ENCODE measurements at places on chromosomes 1 and 21.
A peak's percentile ranks its signal among the peaks of the same experiment; 100 is the strongest.

DNA sequence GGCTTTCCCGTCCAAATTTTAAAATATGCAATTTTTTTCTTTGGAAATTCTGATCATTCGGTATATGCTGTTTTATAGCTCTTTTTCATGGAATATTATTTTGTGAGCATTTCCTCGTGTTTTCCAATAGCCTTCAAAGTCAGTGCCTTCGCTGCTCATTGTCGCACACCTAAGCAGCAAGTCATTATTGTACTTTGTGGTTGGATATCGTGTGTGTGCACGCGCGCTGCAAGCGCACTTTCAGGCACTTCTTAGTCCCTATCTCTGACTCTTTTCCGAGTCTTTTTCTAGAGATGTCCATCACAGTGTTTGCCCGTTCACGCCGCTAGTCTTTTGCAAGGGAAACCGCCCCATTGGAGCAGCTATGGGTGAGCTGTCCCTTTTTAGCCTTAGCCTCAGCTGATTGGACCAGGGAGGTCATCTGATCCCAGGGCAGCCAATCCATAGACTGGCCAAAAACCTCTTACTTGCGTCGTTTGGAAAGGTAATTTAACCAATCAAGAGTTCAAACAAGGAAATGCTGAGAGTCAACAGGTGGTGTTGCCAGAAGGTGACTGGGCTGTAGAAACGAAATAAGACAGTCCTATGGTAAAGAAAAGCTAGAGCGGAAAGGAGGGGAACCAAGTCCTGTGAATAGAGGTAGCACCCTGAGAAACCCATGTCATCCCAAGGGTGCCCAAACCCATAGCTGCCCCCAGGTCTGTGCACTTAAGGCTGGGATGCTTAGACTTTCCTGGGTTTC is 710 bp upstream of the HYI start:
- DNase-seq = peak; percentile 89

DNA sequence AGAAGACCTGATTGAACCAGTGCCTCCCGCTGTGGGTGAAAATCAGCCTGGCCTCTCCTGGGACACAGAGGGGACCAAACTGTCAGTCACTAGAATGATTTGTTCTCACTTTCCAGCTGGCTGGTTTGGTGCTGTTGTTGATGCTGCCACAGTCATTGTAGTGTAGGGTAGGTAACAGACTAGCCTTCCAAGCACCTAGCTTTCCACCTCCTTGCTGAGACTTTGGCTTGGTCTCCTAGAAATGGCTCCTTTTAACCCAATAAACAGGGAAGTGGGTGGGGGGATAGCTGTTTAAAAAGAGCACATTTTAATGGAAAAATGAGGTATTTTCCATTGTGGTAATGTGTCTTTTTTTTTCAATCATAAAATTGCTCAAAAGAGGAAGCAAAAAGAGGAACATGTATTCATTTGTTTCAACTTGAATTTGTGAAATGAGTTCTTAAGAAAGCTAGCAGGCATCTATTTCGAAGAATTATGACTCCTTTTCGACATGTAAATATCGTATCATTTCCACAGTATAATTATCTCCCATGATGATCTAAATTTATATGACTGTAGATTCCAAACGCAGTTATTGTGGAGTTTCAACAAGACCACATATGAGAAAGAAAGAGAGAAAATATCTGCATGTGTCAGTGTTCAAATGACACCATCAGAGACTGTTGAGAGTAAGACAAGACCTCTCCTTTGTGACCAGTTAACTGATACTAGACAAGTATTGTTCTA is 190.1 kb downstream of the HLX start:
- no peak for DNase-seq

GRCh38 chr1:43415901-43416300 is 26.2 kb downstream of the SZT2 start:
- no peak for DNase-seq

- no peak for DNase-seq
Measured at GRCh38 chr1:74856174-74856573, 123.2 kb downstream of the TYW3 start.

DNA sequence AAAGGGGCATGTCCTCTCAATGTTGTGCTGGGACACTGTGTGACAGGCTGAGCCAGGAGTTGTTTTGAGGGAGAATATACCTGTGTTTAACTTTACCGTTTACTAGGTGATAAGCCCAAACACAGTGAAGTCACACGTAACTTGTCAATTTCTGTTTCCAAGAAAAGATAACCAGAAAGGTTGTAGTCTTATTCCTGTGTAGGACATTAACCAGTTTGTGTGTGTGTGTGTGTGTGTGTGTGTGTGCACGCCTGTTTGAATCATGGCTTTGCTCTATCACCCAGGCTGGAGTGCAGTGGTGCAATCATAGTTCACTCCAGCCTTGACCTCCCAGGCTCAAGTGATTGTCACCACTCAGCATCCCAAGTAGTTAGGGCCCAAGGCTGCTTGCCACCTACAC is 83.6 kb downstream of the MRPS6 start:
- no peak for DNase-seq

GRCh38 chr1:206461602-206462455 is 8.4 kb upstream of the IKBKE start:
- DNase-seq = peak; percentile 94

- no peak for DNase-seq
Measured at GRCh38 chr1:47684964-47685762, 247.3 kb downstream of the FOXD2 start.

GRCh38 chr1:23530747-23531561 is at the start of gene E2F2:
TSS of gene E2F2 (minus strand) at chr1:23531233. CDS start at chr1:23530793, 440 bp downstream.
- peak; percentile 94 for DNase-seq

GRCh38 chr1:41855713-41856112 is 63.0 kb downstream of the HIVEP3 start:
- DNase-seq = no peak

- peak; percentile 99 for DNase-seq
Measured at GRCh38 chr1:22052115-22053016, at the start of gene CDC42. TSS of gene CDC42 (plus strand) at chr1:22052709. CDS start at chr1:22078479, 25,770 bp downstream.

- no peak for DNase-seq
Measured at GRCh38 chr1:204575221-204576190, 59.3 kb downstream of the MDM4 start.

DNA sequence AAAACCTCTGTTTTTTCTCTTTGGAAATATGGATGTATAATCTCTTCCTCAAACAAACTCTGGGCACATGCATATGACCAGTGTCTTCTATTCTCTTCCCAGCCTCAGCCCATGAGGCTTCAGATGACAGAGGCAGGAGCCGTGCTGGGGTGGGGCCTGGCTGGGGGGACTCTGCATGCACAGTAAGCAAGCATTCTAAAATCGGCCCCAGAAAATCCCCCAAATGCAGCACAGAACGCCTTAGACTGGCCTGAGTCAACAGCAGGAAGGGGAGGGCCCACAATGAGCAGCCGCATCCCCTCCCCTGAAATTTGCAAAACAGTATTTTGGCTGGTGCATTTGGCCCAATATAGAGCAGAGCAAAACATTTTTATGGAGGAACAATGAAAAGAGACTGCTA is 47.8 kb downstream of the ITPKB start:
- peak; percentile 84 for DNase-seq

- DNase-seq = peak; percentile 67
Measured at GRCh38 chr21:45108808-45109781, 34.7 kb downstream of the ADARB1 start.

- DNase-seq = no peak
Measured at GRCh38 chr1:77927414-77927813, 39.0 kb downstream of the NEXN start.

DNA sequence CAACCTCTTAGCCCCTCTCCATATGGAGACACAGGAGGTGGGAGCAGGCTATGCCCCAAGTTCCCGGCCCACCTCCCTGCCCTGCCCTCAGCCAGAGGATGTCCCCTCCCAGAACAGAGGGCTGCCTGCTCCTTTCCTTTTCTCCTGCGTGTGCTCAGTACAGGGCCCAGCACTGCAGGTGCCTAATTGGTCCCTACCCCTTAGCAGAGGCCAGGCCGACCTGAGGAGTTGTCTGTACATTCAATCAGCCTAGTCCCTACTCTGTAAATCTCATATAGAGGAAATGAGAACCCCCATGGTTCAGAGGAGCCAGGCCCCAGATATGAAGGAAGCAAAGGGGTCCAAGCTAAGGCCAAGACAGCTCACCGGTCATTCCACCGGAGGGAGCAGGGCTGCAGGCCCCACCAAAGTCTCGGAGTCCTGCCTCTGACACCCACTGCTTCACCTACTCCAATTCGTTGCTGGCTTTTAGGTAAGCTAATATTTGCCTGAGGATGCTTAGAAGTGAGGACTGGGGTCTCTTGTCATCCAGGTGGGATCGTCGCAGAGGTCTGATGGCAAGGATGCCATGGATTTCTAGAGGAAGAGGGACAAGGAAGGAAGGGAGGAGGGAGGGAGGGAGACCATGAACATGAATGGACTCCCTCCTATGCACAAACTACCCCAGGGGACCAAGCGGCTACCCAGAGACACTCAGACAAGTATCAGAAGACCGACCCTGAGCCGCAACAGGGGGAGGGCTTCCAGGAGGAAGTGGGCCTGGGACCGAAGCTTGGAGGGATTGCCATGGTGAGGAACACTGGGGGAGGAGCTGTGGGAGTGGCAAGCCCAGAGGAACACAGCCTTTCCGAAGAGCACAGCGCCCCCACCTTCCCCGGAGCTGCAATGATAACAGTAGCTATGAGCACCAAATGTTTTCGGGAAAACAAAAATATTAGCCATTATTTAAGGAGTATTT is 30.4 kb upstream of the FOXO6 start:
- DNase-seq = no peak

- DNase-seq = no peak
Measured at GRCh38 chr1:171623651-171624331, 1.7 kb downstream of the MYOCOS start.

DNA sequence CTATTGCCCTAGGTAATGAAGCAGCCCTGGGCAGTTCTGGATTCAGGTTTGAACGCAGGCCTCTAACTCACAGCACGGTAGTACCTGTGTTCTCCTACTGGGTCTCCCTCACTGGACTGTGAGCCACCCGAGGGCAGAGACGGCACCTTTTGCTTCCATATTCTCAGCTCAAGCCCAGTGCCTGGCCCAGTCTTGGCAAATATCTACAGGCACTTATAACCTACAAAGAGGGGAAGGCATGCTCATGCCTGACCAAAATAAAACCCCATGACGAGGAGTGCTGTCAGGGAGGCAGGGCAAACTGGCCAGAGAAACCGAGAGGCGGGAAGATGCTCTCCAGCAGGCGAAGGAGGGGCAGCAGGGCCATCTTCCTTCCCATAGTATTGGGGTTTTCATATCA is 91.1 kb downstream of the DDX20 start:
- DNase-seq = no peak

DNA sequence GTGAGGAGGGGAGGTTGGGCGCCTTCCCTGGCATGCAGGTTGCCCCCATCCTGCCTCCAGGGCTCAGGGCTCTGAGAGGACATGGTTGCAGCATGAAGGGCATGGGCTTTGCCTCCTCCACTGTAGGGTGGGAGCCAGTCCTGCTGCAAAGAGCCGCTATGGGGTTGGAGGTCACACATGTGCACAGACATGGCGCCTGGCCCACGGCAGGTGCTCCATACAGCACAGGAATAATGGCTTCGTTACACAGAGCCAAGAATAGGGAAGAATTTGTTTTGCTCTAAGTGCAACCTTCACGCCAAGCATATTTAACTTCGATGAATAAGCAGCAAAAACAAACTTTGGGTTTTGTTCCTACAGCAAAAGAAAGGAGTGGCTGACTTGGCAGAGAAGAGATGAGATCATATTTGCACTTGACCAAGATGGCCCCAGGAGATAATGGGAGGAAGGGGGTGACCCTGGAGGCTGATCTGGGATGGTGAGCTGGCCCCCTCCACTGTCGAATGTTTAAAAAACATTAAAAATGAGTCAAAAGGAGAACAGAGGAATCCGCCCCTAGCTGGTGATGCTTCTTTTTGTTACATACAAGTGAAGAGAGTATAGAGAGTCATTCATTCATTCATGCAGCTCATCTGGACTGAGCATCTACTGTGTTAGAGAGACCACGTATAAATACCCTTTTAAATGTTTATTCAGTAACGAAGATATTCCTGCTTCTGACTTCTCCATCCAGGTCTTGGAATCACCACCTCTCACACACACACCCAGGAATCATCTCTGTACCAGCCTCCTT is 12.4 kb upstream of the C2CD2 start:
- no peak for DNase-seq

DNA sequence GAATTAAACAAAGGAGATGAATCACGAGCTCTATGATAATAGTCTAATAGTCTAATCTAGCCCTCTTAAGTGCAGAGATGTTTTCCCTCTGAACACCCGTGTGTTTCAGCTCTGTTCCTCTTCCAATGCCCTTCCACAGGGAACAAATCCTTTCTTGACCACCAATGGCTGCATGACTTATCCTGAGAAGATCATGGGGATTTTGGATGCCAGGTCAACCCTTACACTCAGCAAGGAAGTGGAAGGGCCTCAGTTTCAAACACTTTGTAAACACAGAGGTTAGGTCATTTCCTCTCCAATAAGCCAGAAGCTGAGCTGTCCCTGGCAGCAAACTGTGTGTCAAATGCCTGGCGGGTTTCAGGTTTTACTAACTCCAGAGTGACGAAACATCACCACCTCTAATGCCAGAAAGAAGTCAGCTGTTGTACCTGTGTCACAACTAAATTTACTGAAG is 200.0 kb downstream of the GABPA start:
- peak; percentile 77 for DNase-seq

DNA sequence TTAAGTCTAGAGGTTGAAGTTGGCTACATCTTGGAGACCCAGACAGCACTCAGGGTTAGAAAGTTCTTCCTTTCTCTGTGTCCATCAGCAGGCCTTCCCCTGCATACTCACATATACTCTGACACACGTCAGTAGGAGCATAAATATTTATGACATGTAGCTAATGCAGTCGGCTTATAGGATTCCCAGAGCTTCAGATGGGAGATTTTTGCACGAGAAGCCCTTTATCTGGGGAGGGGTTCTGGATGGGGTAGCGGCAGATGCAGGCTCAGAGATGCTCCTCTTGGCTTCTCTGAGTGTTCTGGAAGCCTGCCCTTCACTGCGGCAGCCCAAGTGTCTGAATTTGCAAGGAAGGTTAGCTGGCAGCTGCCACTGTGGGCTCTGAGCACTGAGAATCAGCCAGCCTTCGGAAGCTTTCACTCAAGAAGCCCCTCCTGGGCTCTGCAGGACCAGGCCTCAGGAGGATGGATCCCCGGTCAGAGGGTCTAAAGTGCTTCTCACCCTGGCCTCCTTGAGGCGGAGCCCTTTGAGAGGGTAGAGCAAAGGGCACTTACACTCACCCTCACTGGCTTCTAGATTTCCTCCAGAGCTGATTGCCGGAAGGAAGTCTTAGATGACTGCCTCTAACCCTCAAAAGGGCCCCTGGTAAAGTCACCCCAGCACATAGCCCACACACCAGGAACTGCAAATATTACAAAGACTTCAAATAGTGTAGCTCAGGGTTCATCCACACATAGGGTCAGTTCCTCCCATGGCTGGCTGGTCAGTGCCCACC is 68.1 kb upstream of the NFASC start:
- DNase-seq = no peak

GRCh38 chr1:16208270-16208987 is 4.0 kb downstream of the ARHGEF19 start:
- DNase-seq = no peak
